ENCODE measurements at places on chromosomes 2 and 18.
A peak's percentile ranks its signal among the peaks of the same experiment; 100 is the strongest.

GRCh38 chr2:78999406-78999805 lies 26.1 kb upstream of the REG3G start:
- DNase-seq, result no peak

GRCh38 chr2:231332872-231333500 lies 62.5 kb upstream of the B3GNT7 start:
- no peak for DNase-seq

DNA sequence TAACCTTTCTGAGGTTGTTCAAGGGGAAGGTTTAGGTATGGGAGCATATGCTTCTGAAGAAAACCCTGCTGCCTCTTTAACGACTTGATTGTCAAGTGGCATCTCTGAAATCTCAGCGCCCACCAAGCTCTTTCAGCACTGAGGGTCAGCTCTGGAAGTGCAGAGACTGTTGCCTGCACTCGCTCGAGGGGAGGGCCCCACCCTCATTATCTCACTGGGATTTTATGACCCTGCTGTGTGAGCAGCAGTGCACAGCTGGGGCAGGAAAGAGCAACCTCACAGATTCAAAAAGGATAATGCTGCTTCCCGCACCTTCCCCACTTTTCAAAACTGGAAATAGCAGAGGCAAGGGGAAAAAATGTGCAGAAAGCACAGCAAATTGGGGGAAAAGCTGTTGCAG lies 56.9 kb upstream of the SPRED2 start:
- no peak for DNase-seq

DNA sequence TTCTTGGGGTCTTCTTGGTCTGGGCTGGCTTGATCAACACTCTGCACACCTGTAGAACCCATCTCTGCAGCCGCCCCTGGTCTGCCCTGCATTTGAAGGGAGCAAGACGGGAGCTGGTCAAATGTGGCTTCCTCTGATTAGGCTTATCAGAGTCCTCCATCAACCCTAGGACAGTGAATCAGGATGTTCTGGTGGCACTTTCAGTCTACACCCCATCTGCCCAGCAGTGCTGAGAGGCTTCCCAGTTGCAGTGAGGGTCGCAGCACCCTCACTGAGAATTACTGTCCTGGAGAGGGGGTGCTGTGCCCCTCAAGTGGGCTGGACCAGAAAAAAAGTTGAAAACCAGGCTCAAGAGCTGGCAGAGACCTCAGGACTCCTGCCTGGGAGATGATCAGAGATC lies 152.9 kb downstream of the DYSF start:
- DNase-seq, result no peak

GRCh38 chr2:211737282-211737681 lies 801.3 kb downstream of the ERBB4 start:
- no peak for DNase-seq

GRCh38 chr2:218017211-218018053 lies 14.6 kb upstream of the TNS1 start:
- no peak for DNase-seq

- no peak for DNase-seq
Measured at GRCh38 chr2:14633461-14634181, 1.1 kb downstream of the LRATD1 start.

- DNase-seq, result peak; percentile 91
Measured at GRCh38 chr2:156341452-156342253, 9.1 kb upstream of the NR4A2 start.

Data from globus pallidus (tissue), 1 donor.